ENCODE measurements at places on chromosomes 2 and 18.
A peak's percentile ranks its signal among the peaks of the same experiment; 100 is the strongest.

- no peak for DNase-seq
These were observed 106.4 kb downstream of the ZBTB7C start for GRCh38 chr18:48302736-48303135.

- no peak for DNase-seq
These were observed 30.5 kb upstream of the NEDD4L start for GRCh38 chr18:58013241-58014211.

- no peak for DNase-seq
These were observed 8.0 kb upstream of the C2orf69 start for GRCh38 chr2:199903111-199903510.

DNA sequence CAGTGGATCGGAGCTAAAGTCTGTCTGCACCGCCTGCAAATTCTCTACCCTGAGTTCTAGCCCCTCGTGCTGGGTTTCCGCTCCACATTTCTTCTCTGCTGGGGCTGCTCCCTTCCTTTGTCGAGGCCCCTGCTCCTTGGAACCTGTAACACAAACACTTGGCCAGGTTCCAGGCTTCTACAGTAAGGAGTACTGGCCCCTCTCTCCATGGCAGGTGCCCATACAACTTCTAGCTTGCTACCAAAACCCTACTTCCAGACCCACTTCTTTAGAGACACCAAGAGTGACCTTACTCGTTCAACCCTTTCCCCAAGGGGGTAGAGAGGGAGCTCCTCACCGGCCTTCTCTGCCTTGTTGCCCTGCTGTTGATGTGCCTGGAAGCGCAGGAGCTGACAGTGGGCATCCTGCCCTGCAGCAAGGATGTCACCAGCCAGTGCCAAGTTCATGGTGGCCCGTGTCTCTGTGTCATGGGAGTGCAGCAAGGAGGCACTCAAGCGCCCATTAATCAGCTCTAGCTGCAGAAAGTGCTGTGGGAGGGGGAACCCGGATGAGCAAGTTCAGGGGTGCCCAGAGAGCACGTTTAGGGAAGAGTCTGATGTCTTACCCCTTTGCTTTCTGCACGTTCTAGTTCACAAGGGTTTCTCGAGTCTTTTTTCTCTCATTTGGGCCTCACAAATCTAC, 1.1 kb downstream of the PREB start:
- DNase-seq = peak; percentile 52

DNA sequence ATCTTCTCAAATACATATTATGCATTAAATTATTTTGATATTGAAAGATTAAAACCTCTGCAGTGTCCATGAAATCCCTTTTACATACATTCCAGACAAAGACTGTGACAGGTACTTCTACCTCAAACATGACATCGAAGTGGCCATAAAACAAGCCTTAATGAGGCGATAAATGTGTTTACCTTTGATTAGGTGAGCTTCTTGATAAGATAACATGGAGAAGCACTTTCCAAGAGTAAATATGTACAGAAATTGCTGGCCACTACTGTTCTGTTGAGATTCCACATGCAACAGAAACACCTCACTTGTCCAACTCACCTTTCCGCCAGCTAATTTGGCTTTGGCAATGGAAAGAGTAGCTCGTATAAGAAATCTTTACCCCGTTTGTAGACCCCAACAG, 55.2 kb downstream of the ZEB2 start:
- DNase-seq = no peak

DNA sequence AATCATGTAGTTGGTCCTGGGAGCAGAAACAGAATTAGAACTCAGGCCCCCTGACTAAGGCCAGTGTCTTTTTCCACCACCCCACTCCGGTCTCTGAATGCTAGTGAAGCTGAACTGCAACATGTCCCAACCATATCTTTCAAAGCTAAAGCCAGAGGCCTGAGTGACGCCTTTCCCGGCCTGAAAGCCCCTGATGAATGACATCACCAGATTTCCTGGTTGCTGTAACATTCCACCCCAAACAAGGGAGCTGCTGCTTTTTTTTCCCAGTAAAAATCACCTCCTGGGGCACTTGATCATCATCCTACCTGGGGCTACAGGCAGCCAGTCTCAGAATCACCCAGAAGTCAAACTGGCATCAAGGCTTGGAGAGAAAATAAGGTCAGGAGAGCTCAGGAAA, 162.7 kb downstream of the ARL4C start:
- no peak for DNase-seq

- no peak for DNase-seq
These were observed 1130.7 kb upstream of the FAM98A start for GRCh38 chr2:34729845-34730244.

- DNase-seq = no peak
These were observed 160.7 kb downstream of the DTNB start for GRCh38 chr2:25512707-25513106.

- DNase-seq = no peak
These were observed 57.5 kb downstream of the NDUFA10 start for GRCh38 chr2:239967553-239968036.

- DNase-seq = no peak
These were observed 279.9 kb upstream of the CELF4 start for GRCh38 chr18:37845498-37845897.

GRCh38 chr2:10265329-10266132, 37.2 kb upstream of the HPCAL1 start:
- DNase-seq = no peak

GRCh38 chr2:60317034-60317386, 236.4 kb downstream of the BCL11A start:
- DNase-seq = no peak

- DNase-seq = no peak
These were observed 205.7 kb downstream of the NBAS start for GRCh38 chr2:15355386-15355785.

DNA sequence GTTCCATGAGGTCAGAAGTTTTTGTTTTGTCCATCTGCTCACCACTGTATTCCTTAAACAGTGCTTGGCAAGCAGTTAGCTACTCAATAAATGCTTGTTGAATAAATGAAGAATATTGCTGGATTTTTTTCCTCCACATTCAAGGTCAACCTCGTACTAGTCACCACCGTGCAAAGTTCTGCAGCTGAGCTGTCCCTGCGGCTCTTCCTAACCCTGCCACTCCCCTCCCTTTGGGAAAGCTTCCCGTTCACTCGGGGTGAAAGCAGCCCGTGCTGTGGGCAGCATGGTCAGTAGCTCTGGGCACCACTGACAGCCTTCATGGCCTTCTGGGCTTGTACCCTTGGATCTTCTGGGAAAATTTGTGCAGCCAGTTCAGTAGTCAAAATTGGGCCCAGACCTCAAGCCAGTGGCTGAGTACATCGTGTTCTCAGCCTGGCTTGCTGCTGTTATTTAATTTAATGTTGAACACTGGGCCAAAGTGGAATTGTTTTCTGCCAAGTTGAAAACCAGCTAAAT, 469.3 kb upstream of the RAB12 start:
- DNase-seq = no peak

GRCh38 chr2:20424300-20425290, 22.3 kb upstream of the RHOB start:
- DNase-seq = peak; percentile 77

DNA sequence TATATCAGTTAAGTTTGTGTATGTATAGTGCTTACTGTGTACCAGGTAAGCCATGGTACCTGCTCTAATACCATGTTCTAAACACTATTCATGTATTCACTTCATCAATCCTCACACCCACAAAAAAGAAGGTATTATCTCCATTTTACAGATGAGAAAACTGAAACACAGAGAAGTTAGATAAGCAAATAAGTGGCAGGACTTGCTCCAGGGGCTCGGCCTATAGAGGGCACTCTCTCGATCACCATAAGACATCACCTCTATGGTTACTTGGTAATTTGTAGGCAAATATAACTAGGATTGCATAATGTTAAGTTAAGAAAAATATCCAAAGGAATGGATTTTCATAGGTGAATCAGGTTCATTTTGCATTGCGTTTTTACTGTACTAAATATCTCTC, 118.1 kb upstream of the FN1 start:
- no peak for DNase-seq

GRCh38 chr2:127074936-127075335, 32.0 kb downstream of the BIN1 start:
- no peak for DNase-seq

- DNase-seq = no peak
These were observed 626.7 kb downstream of the LRRTM4 start for GRCh38 chr2:76895469-76895868.

- DNase-seq = no peak
These were observed 78.0 kb upstream of the WIPF1 start for GRCh38 chr2:174675615-174676014.

- no peak for DNase-seq
These were observed 7.5 kb downstream of the BAZ2B start for GRCh38 chr2:159608723-159609308.

- DNase-seq = no peak
These were observed 689 bp downstream of the RPRD1A start for GRCh38 chr18:36066686-36067054.

DNA sequence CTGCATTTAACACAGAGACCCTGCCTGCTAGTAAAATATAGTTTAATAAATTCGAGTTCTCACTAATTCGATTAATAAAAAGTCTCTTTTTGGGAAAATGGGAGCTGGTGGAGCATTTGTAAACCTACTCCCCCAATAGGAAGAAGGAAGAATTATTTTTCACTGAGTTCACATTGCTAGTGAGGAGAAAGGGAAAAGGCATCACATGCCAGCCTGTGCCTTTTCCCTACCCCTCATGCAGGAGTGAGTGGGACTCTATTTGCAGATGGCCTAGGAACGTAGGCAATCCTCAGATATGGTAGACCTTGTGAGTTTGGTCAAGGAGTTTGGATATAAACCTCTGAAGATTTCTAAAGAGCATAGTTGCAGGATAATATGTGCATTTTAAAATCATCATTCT, 218.4 kb upstream of the TRIB2 start:
- no peak for DNase-seq

- DNase-seq = no peak
These were observed 117.0 kb upstream of the ARL5A start for GRCh38 chr2:151945186-151945585.

DNA sequence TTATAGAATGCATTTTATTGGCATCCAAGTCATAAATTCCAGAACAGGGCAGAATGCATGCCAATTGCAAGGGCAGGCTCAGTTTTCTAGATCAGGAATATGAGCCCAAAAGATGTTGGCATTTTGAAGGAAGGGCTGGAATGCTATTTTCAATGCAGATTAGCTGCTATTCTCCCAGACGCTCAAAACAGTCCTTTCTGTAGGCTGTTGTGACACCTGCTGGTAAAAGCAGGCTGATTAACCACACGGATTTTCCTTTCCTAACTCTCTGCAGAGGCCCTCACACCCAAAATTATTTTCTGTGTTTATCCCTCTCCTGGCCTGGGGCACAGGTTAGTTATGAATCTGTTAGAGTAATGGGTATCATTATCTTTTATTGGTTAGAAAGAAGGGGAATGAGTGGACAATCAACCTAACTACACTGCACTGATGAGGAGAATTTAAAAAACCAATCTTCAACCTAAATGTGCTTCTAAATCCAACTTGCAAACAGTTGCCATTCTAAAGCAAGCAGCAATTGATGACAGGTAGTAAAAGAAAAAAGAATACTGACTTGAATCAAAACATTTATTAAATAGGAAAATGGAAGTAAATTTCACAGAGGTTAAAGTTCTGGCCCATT, 94.0 kb downstream of the PLA2R1 start:
- DNase-seq = no peak

- DNase-seq = no peak
These were observed 47.8 kb upstream of the AGAP1 start for GRCh38 chr2:235446082-235446481.

DNA sequence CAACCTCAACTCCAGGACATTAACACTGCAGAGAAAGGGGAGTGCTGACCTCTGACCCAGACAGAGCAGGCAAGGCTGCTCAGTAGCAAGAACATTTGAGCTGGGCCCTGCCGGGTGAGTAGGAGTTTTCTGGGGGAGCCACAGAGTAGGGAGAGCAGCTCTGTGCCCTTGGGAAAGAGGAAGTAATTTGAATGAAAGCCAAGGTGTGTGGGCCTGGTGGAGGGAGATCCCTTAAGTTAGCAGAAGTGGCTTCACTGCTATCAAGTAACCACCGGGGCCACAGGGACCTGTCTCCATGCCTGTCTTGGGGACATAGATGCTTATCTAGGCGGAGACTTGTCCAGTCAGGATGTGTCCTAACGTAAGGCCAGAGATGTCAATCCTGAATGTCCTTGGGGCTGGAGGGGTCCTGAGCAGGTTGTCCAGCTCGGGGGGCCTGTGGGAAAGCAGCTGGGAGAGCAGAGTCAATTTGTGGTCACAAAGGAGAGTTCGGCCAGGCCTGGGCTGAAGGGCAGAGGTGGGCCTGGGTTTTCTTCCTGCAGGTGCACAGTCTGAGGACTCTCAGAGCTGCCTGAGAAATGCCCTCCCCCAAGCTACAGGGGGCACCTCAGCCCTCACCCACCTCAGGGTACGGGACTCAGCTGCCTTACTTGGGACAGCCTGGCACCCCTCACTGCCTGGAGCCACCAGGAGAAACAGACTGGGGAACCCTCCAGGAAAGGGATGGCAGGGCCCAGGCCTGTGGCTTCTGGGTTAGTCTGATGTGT, 15.0 kb upstream of the OTOF start:
- no peak for DNase-seq

- no peak for DNase-seq
These were observed 99.5 kb downstream of the SLC4A3 start for GRCh38 chr2:219726916-219727315.

DNA sequence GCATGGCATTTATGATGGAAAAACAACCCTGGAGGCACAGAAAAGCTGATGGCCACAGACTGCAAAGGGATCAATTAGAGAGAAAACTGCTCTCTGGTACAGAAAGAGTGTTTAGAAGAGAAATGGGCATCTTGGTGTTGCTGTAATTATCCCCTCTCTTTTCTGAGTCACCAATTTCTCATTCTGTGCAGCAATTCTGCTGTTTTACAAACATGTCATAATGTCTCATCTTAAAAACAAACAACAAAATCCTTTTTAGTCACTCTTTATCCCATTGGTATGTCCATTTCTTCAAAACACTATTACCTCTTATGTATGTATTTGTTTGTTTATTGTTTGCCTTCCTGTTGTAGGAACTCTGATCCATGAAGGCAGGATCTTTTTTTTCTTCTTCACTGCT, 73.9 kb upstream of the HK2 start:
- DNase-seq = no peak

DNA sequence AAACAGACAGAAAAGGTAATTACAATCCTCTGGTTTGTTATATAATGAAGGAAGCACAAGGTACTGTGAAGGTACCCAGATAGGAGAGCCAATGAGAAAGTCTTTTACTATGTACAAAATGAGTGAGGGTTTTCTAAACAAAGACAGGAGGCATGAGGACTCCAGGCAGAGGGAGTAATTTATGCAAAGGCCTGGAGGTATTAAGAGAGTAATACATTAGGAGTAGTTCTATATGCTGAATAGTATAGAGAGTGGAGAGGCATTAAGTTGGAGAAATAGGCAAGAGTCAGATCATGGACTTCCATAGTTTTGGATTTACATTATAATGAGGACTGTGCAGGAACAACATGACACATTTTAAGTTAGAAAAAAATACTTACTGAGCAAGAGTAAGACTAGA, 216.0 kb downstream of the SCG2 start:
- no peak for DNase-seq

DNA sequence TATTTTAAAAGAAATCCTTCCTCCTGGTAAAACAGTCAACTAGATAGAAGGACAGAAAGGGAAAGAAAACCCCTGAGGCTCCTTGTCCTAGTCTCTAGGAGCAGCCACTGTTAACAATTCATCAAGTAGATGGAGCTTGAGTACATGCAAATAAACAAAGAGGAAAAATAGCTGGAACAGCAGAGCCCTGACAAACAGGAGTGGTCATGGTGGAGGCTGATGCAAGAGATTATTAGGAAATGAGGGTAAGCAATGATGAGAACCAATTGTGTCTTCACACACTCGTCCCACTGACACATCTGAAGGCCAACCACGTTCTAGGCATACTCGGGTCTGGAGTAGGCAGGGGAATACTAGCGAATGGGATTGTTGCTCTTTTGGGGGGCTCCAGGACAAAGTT, 9.2 kb downstream of the DLGAP1 start:
- no peak for DNase-seq

Data from activated CD8-positive, alpha-beta memory T cell treated with anti-CD3 and anti-CD28 coated beads, Interleukin-2, amount 10 ng/mL, durations not matched to agents 7 days and 5 days (primary cell).